ENCODE measurements at places on chromosomes 1 and 21.

GRCh38 chr1:166889776-166890175 is 13.7 kb upstream of the TADA1 start:
- DNase-seq, result no peak

DNA sequence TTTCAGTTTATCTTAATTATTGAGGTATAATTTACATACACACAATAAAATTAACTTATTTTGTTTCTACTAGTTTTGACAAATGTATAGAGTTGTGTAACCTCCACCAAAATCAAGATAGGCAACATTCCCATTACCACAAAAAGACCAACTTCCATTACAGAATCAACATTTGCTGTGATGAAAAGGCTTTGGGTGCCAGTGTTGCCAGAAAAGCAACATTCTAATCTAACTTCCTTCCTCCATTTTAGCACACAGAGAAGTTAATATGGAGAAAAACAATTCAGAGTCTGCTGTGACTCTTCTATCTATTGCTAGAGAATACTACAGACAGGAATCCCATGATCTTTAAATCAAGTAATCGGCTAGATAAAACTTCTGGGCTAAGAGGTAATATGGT is 245.3 kb downstream of the RERE start:
- no peak for DNase-seq

DNA sequence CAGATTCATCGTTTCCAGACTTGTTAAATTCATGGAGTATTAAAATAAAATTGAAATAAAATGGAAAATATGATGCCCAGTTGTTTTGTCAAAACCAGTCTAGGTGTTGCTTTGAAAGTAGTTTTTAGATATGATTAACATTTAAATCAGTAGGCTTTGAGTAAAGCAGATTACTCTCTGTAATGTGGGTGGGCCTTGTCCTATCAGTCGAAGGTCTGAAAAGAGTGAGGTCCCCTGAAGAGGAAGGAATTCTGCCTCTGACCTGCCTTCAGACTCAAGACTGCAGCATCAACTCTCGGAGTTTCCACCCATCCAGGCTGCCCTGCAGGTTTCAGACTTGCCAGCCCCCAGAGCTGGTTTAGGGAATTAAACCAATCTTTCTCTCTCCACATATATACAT is 36.2 kb downstream of the C21orf91 start:
- no peak for DNase-seq

- no peak for DNase-seq
These were observed 4.8 kb downstream of the AGO3 start for GRCh38 chr1:35935442-35936388.

- no peak for DNase-seq
These were observed 16.8 kb downstream of the CNIH3 start for GRCh38 chr1:224632921-224633321.

- no peak for DNase-seq
These were observed 5.3 kb upstream of the LCE3D start for GRCh38 chr1:152585586-152585985.

DNA sequence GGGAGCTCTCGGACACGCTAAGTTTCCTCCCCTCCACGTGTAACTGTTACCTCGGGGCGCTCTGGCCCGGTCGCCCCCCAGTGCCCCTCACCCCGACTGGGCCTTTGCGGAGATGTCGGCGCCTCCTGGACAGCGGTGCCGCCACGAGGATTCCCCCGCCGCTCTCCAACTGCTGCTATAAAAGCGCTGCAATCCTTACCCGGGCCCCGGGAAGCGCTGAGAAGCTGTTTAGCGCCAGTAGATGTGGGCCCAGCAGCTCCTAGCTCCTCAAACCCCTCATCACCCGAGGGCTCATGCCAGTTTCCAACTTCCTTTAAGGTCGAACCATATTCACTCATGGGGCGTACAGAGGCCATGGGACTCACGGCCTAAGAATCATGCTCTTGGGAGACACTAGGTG is 361 bp upstream of the LMX1A start:
- no peak for DNase-seq

- DNase-seq, result no peak
These were observed 67.9 kb upstream of the EFHD2 start for GRCh38 chr1:15341634-15342407.

GRCh38 chr1:156260896-156261295 is 13.0 kb upstream of the PAQR6 start:
- DNase-seq, result no peak

DNA sequence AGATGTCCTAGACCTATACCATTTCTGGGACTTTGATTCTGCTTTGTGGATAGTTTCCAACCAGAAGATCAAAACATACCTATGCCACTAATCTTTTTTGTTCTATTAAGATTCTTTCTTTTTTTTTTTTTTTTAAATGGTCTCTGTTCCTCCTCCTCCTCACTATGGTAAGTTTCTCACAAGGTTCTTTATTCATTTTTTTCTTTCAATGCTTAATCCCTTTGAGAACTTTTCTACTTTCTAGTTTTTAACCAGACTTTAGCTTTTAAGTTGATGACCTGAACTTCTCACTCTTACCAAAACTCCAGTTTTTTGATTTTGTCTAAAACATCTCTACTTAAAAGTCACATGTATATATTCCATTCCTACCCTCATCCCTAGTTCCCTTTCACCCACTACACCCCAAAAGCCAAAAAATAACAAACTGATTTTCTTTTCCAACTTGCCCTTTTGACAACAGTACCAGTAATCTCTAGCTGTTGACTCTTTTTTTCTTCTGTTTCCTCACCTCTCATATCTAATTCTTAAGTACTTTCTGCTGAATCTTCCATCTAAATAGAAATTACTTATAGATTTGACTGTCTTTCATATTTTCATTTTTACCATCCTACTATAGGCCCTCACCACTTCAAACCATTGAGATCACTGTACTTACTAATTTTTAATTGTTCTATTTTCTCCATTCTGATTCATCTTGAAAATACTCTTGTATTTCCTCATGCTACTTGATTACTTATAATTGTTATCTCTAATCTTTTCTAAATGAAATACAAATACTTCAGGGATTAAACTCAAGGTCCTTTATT is 6.1 kb downstream of the CEPT1 start:
- no peak for DNase-seq

- peak; percentile 67 for DNase-seq
These were observed at the start of gene RAB3B for GRCh38 chr1:51990478-51990965. RAB3B (minus strand) TSS chr1:51990700; CDS start chr1:51977117, 13,583 bp downstream.

DNA sequence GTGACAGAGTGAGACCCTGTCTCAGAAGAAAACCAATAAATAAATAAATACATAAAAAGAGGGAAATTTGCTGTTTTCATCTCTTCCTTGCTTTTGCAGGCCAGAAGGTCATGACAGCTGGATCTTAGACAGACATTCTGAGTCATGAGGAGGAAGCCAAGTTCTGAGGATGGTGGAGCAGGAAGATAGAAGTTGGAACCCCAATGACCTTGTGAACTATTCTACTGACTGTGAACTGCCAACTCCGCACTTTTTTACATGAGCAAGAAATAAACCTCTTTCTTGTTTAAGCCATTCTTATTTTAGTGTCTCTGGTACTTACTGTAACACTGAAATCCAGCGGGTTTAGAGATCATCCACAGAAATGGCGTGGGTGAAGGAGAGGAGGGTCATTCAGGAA is 8.5 kb downstream of the CD84 start:
- no peak for DNase-seq

DNA sequence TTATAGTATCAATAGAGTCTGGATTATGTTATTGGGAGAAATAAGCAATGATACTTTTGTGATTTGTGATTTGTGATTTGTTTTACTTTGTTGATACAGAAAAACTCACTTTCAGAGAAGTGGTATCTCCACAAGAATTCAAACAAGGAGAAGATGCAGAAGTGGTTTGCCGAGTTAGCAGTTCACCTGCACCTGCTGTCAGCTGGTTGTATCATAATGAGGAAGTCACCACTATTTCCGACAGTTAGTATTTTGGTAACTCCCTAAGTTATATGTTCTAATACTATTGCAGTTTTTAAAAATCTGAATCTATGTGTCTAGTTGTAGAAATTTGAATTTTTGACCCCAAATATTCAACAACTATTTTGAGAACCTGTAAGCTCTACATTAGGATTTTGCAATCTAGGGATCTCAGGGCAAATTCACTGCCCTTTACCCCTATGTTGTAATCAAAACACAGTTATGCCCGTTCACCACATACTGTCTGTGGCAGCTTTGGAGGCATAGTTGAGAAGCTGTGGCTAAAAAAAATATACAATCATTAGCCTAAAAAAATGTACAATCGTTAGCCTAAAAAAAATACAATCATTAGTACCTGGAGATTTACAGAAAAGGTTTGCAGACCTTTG is 288.1 kb downstream of the NCAM2 start:
- DNase-seq, result no peak

Data from stimulated activated CD4-positive, alpha-beta T cell treated with anti-CD3 and anti-CD28 coated beads, TNF-alpha, amount 100 ng/mL, for 1 hour (primary cell).